Activated T-cell treated with anti-CD3 and anti-CD28 coated beads, Interleukin-2, amount 50 U/mL, for 72 hours (primary cell): ENCODE measurements at places on chromosomes 7 and 10.
A peak's percentile ranks its signal among the peaks of the same experiment; 100 is the strongest.

DNA sequence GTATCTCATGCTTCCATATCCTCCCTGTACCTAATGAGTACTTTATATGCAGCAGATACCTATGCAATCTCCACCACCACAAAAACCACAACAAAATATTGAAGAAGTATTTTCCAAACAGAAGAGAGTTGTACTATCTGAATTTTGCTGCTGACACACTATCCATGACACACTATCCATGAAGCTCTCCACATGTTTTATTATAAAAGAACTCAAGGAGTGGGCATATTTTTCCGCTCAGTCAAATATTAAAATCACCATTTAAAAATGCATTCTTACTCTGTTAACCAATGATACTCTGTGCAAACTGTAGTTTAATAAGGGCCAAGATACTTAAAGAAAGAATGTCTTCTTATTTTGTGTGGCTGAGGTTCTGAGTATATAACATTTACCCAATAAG is 2.8 kb downstream of the BET1 start:
- DNase-seq = no peak

DNA sequence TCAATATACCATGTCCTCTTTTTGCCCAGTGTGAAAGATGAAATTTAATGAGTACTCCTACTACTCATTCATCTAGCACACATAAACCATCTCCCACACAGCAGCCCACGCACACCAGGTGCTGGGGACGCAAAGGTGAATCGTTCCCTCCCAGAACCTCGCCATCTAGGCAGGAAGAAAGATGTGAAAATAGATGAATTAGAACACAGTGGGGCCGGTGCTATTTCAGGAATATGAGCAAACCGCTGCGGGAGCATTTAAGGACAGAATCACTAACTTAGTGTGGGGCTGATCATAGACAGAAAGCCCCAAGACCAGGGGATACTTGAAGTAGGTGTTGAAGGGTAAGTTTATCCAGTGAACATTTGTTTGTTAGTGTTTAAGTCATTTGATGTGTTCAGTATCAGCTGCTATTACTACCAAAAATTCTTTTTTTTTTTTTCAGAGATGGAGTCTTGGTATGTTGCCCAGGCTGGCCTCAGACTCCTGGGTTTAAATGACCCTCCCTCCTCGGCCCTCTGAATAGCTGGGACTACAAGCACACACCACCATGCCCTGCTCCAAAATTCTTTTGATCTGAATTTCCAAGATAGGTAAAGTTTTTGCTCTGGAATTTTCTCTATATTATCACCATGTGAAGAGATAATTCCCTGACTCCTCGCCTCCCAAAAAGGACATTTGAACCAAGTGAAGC is 48.8 kb downstream of the CPXM2 start:
- DNase-seq = no peak

GRCh38 chr7:144975882-144976281 is 140.0 kb upstream of the TPK1 start:
- no peak for DNase-seq

- DNase-seq = peak; percentile 29
These were observed 138.9 kb downstream of the JAZF1 start for GRCh38 chr7:28041508-28042314.

DNA sequence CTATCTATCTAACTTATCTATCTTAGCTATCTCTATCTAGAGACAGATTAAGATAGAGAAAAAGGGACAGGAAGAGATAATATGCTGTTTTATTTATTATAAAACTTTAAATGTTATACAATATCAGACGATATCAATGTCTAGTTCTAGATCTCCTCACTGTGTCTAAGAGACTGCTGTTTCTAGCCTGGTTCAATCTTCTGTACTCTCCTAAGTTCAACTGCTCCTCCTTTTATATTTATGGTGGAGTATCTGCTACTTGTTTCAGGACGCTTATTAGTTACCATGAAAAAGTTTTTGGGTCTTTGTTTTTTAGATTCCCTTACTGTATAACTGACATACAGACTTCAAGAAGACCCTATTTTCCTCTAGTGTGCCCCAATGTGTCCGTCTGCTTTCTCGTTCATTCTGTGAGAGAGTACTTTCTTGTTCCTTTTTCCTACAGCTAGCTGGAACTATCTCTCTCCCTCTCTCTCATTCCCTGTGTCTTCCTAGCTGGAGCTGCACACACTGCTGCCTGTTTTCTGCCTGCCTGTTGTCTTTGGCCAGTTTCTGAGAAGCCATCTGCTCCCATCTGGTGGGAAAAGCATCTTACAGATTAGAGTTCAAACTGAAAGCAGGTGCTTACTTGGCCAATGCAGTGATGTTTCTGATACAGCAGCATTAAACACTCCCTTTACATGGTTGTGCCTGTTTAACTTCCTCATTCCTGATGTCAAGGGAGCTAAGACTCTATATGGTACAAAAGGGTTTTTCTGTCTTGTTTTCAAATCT is 49.4 kb upstream of the ARL4A start:
- DNase-seq = no peak

DNA sequence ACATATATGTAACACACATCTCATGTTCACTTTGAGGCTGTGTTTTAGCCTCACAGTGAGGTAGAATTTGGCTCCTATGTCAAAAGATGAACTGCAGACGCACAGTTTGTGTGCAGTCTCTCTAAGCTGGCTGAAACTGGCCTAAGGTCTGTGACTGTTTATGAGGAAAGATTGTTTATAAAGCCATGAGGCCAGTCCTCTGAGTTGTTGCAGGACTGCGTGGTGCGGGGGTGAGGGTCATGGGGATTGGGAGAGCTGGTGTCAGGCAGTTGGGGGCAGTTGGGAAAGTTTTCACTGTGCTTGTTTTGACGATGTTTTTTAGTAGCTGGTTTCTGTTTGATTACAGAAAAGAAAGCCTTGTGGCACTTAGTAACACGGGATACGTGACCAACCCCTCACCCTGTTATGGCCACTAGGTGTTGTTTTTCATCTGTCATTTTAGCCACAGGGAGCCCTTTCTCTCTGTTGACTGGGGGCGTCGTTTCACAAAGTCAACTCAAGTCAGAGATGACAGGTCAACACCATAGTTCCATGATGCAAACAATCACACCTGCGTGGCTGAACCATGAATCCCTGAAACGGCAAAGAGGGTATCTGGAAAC is 310.9 kb downstream of the CCDC3 start:
- DNase-seq = peak; percentile 41

DNA sequence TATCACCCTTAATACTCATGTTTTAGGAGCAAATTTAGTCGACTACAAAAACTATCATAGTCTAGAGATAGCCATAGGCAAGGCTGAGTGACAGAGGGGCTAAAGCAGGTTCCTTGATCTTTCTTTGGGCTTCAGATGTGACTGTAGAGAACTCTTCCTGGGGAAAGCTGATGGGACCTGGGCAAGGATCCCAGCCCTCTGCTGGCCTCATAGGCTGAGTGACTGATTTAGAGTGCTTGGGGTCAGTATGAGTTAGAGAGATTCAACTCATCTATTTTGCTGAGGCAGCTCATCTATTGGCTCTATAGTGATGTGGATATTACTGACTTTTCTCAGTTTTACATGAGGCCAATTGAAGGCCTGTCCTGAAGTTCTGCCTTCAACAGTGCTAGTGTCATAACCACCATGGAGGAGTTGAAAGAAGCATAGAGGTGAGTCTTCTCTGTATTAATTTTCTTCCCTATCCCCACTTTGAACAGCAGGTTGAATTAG is 81.6 kb downstream of the SAMD9 start:
- no peak for DNase-seq

DNA sequence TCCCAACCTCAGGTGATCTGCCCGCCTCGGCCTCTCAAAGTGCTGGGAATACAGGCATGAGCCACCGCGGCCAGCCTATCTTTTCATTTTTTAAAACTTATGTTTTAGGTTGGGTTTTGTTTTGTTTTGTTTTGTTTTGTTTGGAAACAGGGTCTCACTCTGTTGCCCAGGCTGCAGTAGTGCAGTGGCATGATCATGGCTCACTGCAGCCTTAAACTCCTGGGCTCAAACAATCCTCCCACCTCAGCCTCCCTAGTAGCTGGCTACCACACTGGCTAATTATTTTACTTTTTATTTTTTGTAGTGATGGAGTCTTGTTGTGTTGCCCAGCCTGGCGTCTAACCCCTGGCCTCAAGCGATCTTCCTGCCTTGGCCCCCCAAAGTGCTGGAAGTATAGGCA is 19.4 kb upstream of the AGFG2 start:
- DNase-seq = no peak

DNA sequence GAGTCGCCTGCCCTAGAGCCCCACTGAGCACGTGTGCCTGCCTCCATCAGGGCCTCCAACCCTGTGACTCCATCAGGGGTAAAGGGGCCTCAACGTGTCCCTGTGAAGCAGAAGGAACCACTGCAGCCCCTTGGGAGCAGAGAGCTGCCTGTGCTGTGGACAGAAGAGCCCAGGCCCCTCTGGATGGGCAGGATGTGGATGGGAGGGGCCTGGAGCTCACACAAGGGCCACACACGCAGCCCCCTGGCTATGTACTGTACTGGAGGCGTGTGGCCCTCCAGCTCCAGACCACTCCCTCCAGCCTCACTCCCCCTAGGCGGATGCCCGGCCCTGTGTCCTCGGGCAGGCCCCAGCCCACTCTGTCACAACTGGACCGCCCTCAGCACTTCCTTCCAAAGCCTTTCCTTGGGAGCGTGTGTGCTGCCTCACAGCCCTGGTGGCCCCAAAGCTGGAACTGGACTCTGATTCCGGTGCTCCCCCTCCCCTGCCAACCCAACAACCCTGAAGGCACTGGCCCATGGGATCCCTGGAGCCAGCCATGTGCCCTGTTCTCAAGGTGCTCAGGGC is 238.0 kb downstream of the TCERG1L start:
- DNase-seq = no peak

DNA sequence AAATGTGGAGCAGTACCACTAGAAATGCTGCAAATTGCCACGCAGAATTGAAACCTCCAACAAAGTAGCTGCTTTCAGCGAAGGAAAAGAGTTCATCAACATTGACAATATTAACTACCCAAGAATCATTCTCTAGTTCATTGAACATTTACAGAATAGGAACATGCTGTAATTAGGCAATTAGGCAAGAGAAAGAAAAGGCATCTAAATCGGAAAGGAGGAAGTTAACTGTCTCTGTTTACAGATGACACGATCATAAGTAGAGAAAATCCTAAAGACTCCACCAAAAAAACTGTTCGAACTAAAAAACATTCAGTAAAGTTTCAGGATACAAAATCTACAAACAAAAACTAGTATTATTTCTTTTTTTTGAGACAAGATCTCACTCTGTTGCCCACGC is 8.9 kb upstream of the PKD1L1 start:
- DNase-seq = no peak

DNA sequence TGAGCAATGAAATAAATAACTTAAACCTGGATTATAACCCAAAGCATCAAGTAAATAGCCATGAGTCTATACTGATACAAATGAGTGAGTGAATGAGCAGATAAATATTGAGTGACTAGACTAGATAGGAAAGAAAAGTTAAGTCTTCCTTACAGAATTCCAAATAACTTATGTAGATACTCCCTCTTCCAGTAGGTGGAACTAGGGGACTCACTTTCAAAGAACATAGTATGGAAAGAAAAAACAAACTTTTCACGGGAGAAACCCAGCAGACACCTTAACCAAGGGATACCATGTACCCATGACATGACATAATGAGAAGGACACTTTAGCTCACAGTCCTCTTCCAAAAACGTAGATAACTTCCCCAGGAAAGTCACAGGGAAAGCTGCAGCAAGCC is 32.2 kb downstream of the CSGALNACT2 start:
- no peak for DNase-seq

- DNase-seq = no peak
These were observed 65.7 kb upstream of the ASAH2 start for GRCh38 chr10:50316695-50317648.

GRCh38 chr7:101507791-101508252 is 121.3 kb downstream of the MYL10 start:
- DNase-seq = peak; percentile 46

GRCh38 chr10:112332509-112333228 is 41.2 kb upstream of the ACSL5 start:
- no peak for DNase-seq

- no peak for DNase-seq
These were observed 425.0 kb downstream of the KCNMA1 start for GRCh38 chr10:77212632-77213031.

DNA sequence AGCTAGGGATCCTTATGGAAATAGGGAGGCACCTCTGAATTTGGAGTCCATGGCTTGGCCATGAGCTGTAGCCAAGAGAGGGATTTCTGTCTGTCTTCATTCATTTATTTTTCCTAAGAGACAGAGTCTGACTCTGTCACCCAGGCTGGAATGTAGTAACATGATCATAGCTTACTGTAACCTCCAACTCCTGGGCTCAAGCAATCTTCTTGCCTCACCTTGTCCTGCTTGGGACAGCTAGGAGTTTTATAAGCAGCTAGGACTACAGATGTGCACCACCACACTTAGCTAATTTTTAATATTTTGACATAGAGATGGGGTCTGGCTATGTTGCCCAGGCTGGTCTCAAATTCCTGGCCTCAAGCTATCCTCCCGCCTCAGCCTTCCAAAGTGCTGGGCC is 8.5 kb upstream of the HABP2 start:
- DNase-seq = no peak

GRCh38 chr7:3495954-3496353 is 194.9 kb downstream of the SDK1 start:
- DNase-seq = no peak

GRCh38 chr10:60434418-60435046 is 44.9 kb upstream of the ANK3 start:
- no peak for DNase-seq

- DNase-seq = no peak
These were observed 147.8 kb downstream of the ARHGAP22 start for GRCh38 chr10:48456808-48457761.

DNA sequence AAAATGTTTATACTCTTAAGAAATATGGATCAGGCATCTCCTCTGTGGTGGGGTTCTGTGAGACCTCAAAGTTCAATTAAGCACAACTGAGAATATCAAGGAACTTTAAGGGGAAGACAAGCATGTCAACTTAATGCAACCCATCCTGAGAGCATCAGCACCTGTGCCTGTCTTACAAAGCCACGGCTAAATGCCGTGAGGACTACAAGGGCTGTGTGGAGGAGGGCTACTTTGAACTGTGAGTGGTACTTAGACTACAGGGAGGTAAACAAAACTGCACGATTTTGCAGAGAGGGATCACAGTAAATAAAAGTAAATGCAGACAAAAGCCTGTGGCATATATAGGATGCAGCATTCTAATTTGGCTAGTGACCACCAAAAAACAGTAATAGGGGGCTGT is 139.1 kb downstream of the ATE1 start:
- DNase-seq = no peak

DNA sequence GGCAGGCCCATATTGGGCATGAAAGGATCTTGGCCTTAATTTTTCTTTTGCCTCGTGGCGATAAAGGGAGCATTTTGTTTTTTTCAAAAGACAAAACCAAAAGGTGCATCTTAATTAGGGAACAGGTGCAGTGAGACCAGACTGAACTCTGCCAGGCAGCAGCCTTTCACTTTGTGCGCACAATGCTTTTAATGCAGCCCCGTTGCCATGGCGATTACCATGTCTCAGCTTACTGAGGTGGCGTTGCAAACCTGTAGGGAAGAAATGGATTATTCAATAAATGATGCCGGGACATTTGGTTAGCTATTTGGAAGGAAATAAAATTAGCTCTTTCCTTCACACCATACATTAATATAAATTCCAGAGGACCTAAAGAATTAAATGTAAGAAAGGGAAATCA is 61.9 kb downstream of the MYL10 start:
- no peak for DNase-seq
